ENCODE measurements at places on chromosomes 13 and 19.

GRCh38 chr13:52845766-52846566 lies 2.5 kb downstream of the PCDH8 start:
- H3K4me1 ChIP-seq = peaks cover 39% of the 10 kb centered on the region
- peaks cover 94% of the 10 kb centered on the region for H3K27me3 ChIP-seq
- no peak overlapping the region for H3K27ac ChIP-seq
- DNase-seq = no peak
- no peaks in the 10 kb centered on the region for H3K36me3 ChIP-seq

- peaks cover 12% of the 10 kb centered on the region for H3K4me1 ChIP-seq
- DNase-seq = no peak
- H3K4me3 ChIP-seq = no peak overlapping the region
- no peaks in the 10 kb centered on the region for H3K36me3 ChIP-seq
These were observed 20.6 kb downstream of the UBE2L5 start for GRCh38 chr13:30442926-30443325.

DNA sequence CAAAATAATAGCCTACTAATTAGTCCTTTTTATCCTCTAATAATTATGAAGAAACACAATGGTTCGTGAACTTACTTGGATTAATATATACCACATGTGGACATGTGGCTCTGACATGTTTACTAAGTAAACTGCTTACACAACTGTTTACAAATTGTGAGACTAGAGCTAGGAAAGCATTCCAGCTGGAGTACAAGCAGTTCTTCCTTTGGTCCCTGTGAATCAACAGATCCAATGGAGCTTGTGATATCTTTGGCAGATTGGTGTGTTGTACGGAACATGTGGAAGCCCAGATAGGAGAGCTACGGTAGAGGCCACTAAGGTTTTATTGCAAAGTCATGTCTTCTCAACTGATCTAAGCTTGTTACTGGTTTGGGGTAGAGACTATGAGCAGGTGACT lies 145.5 kb upstream of the SPRY2 start:
- H3K36me3 ChIP-seq = no peaks in the 10 kb centered on the region
- no peak overlapping the region for H3K27ac ChIP-seq
- no peak for DNase-seq
- no peak overlapping the region for H3K4me3 ChIP-seq
- peaks cover 4% of the 10 kb centered on the region for H3K4me1 ChIP-seq

- no peak overlapping the region for H3K4me3 ChIP-seq
- H3K36me3 ChIP-seq = peaks cover 4% of the 10 kb centered on the region
- no peaks in the 10 kb centered on the region for H3K27me3 ChIP-seq
- H3K4me1 ChIP-seq = peaks cover 26% of the 10 kb centered on the region
These were observed 39.7 kb upstream of the RNF113B start for GRCh38 chr13:98216711-98217285.

- no peaks in the 10 kb centered on the region for H3K27me3 ChIP-seq
- no peaks in the 10 kb centered on the region for H3K4me1 ChIP-seq
- H3K36me3 ChIP-seq = no peaks in the 10 kb centered on the region
- DNase-seq = no peak
These were observed 91.9 kb downstream of the SLAIN1 start for GRCh38 chr13:77789376-77789775.

- no peak overlapping the region for H3K27ac ChIP-seq
- H3K4me3 ChIP-seq = no peak overlapping the region
- DNase-seq = no peak
- H3K36me3 ChIP-seq = no peaks in the 10 kb centered on the region
- H3K27me3 ChIP-seq = peaks cover 14% of the 10 kb centered on the region
These were observed 105.8 kb downstream of the SOX1 start for GRCh38 chr13:112172641-112173251.

DNA sequence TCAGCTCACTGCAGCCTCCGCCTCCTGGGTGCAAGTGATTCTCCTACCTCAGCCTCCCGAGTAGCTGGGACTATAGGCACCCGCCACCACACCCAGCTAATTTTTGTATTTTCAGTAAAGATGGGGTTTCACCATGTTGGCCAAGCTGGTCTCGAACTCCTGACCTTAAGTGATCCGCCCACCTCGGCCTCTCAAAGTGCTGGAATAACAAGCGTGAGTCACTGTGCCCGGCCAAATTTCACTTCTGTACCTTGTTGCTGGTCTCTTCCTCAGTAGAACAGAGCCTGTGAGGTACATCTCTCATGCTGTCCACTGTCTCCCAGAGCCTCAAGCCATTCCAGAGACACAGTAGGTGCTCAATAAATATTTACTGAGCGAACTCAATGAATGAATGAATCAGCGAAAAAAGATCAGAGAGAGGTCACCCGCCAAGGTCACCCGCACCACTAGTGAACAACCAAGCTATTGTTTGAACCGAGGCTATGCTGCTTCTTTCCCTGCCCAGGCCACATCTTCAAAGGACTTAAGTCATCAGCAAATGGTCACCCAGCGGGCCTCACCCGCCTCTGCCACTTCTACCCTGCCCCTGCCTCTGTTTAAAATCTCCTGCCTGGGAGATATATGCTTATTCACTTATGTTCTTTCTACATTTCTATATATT lies 9.3 kb downstream of the TMEM143 start:
- H3K4me1 ChIP-seq = no peaks in the 10 kb centered on the region
- H3K27me3 ChIP-seq = no peaks in the 10 kb centered on the region
- H3K4me3 ChIP-seq = no peak overlapping the region
- no peak for DNase-seq
- no peaks in the 10 kb centered on the region for H3K36me3 ChIP-seq

- DNase-seq = no peak
- peaks cover 6% of the 10 kb centered on the region for H3K4me1 ChIP-seq
- H3K27me3 ChIP-seq = peaks cover 57% of the 10 kb centered on the region
- no peaks in the 10 kb centered on the region for H3K36me3 ChIP-seq
- no peak overlapping the region for H3K4me3 ChIP-seq
- no peak overlapping the region for H3K27ac ChIP-seq
These were observed 13.3 kb downstream of the PDX1 start for GRCh38 chr13:27933118-27933517.

DNA sequence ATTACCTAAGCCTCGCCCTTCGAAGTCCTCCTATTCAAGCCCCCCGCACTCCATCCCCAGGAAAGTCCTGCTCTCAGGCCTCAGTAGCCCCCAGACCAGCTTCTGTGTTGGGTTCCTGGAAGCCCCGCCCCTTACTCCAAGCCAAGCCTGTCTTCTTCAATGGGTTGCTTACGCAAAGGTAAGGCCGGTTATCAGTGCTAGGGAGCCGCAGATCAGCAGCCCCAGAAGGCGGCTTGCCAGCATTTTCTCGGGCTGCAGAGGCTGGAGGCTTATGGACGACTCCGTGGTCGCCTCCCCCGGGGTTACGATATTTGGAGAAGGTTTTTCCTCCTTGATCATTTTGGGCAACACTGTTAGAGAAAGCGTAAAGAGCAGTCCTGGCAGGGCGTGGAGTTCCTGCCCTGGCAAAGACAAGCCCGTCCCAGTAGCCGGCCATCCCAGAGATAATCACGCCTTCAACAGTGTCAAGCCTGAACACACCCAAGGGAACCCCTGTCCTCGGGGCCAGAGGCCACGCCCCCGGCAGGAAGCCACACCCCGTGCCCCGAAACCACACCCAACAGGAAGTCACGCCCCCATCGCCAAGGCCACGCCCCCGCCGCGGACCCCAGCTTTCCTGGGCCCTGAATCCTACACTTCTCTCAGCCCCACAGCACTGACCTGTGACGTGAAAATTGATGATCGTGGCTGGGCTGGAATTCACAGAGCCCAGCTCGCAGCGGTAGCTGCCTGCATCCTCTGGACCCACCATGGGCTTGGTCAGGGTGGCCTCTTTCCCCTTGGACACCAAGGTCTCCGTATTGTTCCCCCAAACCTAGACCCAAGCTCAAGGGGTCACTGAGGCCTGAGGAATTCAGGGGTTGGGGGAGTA lies 954 bp upstream of the RASIP1 start:
- peak overlapping the region; percentile 65 for H3K27ac ChIP-seq
- H3K36me3 ChIP-seq = no peaks in the 10 kb centered on the region
- H3K4me1 ChIP-seq = peaks cover 33% of the 10 kb centered on the region
- H3K4me3 ChIP-seq = peak overlapping the region; percentile 26

DNA sequence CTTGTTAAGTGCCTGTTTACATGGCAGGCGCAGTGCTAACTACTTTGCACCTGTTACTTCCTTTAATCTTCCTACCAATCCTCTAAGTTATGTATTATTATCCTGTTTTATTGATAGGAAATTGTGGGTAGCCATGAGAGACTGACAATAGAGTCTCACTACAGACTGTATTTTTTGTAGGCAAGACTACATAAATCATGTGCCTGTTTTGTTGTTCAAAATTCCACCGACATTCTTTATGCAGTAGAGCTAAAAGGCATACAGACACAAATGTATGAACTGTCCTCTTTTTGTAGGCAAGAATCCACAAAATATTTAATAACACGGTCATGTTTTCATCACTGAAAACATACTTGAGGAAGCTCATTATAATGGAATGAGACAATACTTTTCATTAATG lies 205.5 kb downstream of the NALCN start:
- no peak for DNase-seq
- no peaks in the 10 kb centered on the region for H3K36me3 ChIP-seq
- H3K4me3 ChIP-seq = no peak overlapping the region
- no peaks in the 10 kb centered on the region for H3K4me1 ChIP-seq
- no peak overlapping the region for H3K27ac ChIP-seq

DNA sequence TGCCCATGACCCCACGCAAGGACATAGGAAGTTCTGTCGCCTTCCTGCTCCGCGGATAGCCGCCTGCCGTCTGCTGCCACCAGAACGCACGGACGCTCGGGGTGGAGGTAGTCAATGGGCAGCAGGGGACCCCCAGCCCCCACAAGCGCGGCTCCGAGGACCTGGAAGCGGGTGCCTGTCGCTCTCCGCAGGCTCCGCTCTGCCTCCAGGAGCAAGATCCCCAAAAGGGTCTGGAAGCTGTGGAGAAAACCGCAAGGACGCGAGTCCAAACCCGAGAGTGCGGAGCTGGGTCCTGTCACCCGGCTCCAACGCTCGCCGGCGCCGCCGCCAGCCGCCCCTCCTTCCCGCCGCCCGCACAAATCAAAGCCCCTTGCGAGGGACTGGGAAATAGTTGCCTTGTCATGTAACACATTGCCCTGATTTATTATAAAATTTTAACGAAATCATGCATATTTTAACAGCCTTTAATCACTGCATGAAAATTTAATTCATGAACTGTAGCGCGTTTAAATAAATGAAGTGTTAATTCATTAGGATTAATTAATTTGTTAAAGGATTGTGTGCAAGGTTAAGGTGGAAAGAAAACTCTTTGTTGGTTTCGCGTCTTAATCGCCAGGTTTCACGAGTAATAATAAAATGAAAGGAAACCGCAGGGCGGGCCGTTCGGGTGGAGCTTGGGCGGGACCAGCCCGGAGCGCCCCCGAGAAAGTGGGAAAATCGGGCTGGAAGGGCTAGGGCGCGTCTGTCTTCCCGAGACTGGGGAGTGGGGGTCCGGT lies 5.5 kb upstream of the POU4F1 start:
- peaks cover 67% of the 10 kb centered on the region for H3K27me3 ChIP-seq
- H3K4me1 ChIP-seq = peaks cover 38% of the 10 kb centered on the region
- no peak for DNase-seq
- no peak overlapping the region for H3K27ac ChIP-seq
- peak overlapping the region; percentile 53 for H3K4me3 ChIP-seq

GRCh38 chr13:67036699-67037457 lies 193.3 kb downstream of the PCDH9 start:
- no peaks in the 10 kb centered on the region for H3K27me3 ChIP-seq
- no peaks in the 10 kb centered on the region for H3K36me3 ChIP-seq
- no peaks in the 10 kb centered on the region for H3K4me1 ChIP-seq
- no peak for DNase-seq

DNA sequence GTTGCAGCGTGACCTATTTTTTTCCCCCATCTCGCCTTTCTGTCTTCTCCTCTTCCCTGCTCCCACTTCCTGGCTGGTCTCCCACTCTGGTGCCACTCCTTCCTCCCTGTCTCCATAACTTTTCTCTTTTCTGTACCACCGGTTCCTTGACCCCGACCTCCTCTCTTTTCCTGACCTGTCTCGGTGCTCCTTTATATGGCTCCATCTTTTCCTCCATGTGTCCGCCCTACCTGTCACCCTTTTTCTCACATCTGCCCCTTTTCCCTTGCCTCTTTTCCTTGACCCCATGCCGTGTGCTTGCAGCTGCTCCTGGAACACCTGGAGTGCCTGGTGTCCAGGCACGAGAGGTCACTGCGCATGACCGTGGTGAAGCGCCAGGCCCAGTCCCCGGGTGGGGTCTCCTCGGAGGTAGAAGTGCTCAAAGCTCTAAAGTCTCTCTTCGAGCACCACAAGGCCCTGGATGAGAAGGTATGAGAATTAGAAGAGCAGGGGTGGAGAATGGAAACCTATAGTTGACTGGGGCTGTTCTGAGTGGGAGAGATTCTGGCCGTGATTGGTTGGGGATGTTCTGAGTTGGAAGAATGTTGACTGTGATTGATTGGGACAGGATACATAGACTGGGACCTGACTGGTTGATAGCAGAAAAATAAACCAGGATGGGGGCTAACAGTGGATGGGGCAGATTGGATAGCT lies 9.3 kb downstream of the PPFIA3 start:
- no peaks in the 10 kb centered on the region for H3K36me3 ChIP-seq
- H3K4me3 ChIP-seq = peak overlapping the region; percentile 26
- H3K27me3 ChIP-seq = no peaks in the 10 kb centered on the region
- no peak for DNase-seq
- no peak overlapping the region for H3K27ac ChIP-seq

GRCh38 chr13:27607125-27607524 lies 13.2 kb downstream of the LNX2 start:
- no peaks in the 10 kb centered on the region for H3K36me3 ChIP-seq
- no peak overlapping the region for H3K4me3 ChIP-seq
- DNase-seq = no peak
- H3K27me3 ChIP-seq = no peaks in the 10 kb centered on the region
- H3K4me1 ChIP-seq = peaks cover 8% of the 10 kb centered on the region

DNA sequence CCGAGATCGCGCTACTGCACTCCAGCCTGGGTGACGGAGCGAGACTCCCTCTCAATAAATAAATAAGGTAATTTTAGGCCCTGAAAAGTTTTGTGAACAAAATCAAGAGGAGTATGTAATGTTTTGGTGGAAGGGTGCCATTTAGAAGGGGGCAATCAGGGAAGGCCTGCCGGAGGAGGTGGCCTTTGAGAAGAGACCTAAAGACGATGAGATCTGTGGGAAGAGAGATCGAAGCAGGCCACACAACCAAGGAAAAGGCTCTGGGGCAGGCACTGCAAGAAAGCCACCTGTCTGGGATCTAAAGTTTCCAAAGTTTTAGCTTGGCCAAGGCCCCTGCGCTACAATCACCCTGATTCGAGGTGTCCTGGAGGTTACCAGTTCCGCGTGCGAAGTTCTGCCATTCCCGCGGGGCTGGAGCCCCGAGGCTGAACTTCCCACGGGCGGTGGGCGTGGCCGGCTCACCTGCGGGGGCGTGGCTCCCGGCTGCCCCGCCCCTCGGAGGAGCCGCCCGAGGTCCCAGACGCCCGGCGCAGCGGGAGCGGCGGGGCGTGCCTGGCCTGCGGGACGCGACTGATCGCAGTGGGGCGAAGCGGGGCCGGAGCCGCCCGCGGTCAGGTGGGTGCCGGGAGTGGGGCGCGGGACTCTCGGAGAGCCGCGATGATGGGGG lies at the start of gene KLC3:
Gene KLC3, plus strand, starts transcription at position 519 of the 667 bp plus-strand sequence. CDS start 4,792 bp downstream, outside the sequence.
- H3K4me3 ChIP-seq = peak within 1 kb of the TSS; percentile 50
- peaks cover 25% of the 10 kb centered on the region for H3K4me1 ChIP-seq
- H3K27me3 ChIP-seq = peaks cover 17% of the 10 kb centered on the region
- no peak for DNase-seq

Data from suprapubic skin (tissue), 4 donors.